NCI-H1105 (cell line): ENCODE measurements at places on chromosomes 7 and 10.
A peak's percentile ranks its signal among the peaks of the same experiment; 100 is the strongest.

DNA sequence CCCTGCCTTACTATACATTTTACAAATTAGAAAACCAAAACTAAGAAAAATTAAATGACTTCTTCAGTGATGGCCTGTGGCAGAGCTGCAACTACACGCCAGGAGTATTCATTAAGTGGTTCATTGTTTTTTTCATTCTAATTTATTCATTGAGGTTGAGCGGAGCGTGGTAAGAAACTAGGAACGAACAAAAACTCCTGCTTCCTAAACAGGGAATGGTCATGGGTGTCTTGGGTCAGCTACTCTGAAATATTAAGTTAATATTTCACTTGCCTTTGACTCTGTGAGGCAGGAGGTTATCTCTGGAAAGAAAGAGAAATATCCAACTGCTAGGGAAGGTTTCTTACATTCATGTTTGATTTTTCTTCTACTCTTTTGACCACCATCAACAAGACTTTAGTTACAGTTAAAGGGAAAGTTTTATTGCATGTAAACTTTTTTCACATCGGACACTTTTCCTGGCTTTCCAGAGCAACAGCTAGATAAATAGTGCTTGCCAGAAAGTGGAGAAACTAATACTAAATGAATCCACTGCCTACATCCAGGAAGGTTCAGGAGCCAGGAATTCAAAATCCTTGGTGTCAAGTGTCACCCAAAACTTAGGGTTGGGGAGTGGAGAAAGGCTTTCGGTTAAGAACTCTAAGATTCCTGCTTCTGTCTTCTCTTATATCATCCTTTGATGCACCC, 896 bp upstream of the GNG11 start:
- no peak for DNase-seq

DNA sequence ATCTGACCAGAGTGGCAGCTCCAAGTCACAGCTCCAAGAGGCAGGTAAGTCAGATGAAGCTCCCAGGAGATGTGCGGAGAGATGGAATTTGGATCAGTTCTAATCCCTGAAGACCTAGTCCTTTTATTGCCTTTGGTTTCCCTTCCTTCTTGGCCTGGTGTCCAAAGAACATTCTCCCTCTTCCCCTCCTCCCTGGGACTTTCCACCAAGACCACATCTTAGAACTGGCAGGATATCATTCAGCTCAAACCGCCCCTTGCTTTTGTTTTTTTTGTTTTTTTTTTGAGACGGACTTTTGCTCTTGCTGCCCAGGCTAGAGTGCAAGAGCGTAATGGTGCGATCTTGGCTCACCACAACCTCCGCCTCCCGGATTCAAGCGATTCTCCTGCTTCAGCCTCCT, 190.8 kb downstream of the GFRA1 start:
- DNase-seq, result no peak

DNA sequence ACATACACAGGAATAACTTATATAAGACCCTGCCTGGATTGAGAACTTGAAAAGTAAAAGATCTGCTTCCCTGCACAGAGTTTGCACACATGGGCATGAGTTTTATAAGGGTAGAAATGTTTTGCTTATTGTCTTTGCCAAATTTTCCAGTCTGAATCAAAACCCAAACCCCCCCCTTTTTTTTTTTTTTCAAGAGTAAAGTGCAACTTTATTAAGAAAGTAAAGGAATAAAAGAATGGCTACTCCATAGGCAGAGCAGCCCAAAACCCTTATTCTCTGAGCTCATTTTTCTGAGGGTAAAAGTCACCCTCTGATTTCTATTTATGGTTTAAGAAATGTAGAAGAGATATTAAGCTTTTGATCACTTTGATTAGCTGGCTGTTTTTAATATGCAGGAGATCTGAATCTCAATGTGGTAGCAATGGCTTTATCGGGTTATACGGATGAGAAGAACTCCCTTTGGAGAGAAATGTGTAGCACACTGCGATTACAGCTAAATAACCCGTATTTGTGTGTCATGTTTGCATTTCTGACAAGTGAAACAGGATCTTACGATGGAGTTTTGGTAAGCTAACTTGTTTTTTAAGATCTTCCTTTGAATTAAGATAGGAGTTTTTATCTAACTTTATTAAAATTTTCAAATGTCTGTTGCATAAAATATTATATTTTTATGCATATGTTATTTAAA, 18.7 kb downstream of the MIOS start:
- DNase-seq, result no peak

- DNase-seq, result no peak
Measured at GRCh38 chr10:14705548-14706230, 69.0 kb downstream of the FAM107B start.

- no peak for DNase-seq
Measured at GRCh38 chr10:72353028-72353964, 1.4 kb downstream of the DNAJB12 start.

- no peak for DNase-seq
Measured at GRCh38 chr7:157613575-157614322, 276.9 kb downstream of the DNAJB6 start.

- no peak for DNase-seq
Measured at GRCh38 chr7:121406461-121406860, 10.4 kb upstream of the FAM3C start.

- no peak for DNase-seq
Measured at GRCh38 chr10:124668517-124669051, 75.6 kb downstream of the FAM53B start.

GRCh38 chr10:19014498-19014897, 34.1 kb upstream of the MALRD1 start:
- DNase-seq, result no peak

- no peak for DNase-seq
Measured at GRCh38 chr7:138226745-138227279, 150.6 kb downstream of the AKR1D1 start.

- no peak for DNase-seq
Measured at GRCh38 chr10:78566284-78567111, 502.3 kb upstream of the ZMIZ1 start.

DNA sequence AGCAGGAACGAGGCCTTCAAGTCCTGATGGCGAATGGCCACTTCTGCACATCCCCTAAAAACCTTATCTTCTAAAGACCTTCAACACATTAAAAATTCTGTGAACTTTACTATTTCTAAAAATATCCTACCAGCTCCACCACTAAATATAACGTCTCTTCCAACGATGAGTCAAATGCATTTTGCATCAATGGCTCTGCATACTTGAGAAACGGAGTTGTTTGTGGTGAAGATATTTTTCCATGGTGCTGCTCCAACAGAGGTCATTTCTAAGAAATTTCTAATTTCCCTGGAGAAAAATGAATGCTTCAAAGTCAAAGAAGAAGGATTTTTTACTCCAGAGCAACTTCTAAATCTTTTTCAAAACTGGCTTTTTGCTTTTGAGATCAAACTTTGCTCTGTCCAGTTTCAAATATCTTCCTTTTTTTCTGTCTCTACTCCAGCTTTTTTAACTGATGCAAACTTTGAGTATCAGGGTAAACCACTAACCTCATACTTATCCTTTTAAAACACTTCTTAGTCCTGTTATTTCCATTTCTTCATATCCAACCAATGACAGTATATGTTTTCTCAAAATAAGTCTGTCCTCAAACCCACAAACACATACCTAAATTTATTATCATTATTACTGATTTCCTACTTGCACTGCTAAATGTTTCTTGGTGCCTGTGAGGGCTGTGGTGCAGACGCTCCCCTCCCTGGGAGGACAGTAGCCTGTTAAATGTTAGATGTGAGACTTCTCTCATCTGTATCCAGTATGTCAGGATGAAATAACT, 258.1 kb downstream of the KLF6 start:
- no peak for DNase-seq

GRCh38 chr7:30162622-30163124, 27.9 kb downstream of the MTURN start:
- peak; percentile 81 for DNase-seq

DNA sequence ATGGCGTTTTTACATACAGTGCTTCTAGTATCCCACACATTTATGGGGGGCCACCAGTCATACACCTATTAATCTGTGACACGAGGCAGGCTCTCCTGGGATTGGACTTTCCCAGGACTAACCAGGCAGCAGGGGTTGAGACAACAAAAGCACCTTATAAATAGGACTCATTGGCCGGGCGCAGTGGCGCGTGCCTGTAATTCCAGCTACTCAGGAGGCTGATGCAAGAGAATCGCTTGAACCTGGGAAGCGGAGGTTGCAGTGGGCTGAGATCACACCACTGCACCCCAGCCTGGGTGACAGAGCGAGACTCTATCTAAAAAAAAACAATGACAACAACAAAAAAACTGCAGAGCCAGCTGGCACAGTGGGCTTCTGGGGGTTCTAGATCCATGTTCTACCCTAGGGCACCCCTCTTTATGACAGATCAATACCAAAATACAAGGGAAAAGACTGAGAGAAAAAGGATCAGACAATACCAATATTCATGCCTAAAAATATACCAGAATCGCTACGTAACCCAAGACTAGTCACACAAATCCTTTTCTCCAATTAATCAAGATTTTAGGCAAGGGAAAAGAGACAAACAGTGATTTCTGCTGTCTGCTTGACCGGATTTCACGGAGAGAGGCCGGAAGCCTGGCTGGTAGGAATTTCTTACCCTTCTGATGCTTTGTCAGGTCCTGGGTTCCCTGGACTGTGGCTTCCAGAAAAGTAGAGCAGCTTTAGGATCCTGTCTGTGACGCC, 98.4 kb upstream of the CCNY start:
- DNase-seq, result no peak

- DNase-seq, result no peak
Measured at GRCh38 chr10:111874576-111874975, 309.0 kb downstream of the GPAM start.

GRCh38 chr7:32516551-32517100, 21.3 kb downstream of the AVL9 start:
- DNase-seq, result no peak

GRCh38 chr7:2540641-2541051, 14.7 kb downstream of the BRAT1 start:
- DNase-seq, result no peak

- DNase-seq, result no peak
Measured at GRCh38 chr7:132108563-132108962, 467.7 kb downstream of the PLXNA4 start.

GRCh38 chr10:131815266-131816156, 85.3 kb upstream of the PPP2R2D start:
- DNase-seq, result no peak

GRCh38 chr7:10181996-10182395, 791.7 kb upstream of the PHF14 start:
- DNase-seq, result no peak
